ENCODE measurements at places on chromosomes 7 and 10.

GRCh38 chr10:97176226-97176625, 9.5 kb downstream of the SLIT1 start:
- no peak for DNase-seq

DNA sequence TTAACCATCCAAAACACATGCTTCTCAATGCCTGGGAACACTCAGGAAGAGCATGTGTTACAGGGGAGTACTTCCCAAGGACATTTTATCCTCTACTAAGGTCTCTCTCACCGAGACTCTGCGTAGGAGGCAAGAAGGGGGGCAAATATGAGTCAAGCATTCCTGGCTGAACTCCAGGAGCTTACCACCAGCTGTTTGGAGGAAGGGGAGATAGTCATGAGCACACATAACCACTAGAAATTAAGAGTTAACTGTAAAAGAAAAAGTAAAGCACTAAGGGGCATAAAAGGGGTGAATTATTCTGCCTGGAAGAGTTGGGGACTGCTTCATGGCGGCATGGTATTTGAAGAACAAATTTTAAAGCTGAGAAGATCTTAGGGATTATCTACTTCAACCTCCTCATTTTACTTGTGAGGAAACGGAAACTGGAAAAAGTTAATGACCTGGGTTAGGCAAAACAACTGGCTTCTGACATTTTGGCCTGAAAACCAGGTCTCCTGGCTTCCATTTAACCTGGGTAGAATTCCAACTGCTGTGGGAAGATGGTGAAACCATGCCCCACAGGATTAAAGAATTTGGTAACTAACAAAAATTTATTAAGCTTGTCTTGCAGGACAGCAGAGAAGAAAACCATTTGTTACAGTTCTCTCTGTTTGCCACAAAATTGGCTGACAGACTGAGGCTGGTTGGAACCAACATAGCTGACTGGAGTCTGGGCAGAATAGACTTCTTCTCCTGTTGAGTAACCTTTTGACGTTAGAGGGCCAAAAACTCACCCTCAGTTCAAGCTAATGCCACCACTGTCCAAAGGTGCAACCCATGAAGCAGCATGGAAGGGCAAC, 85.5 kb downstream of the SLC25A13 start:
- no peak for DNase-seq

DNA sequence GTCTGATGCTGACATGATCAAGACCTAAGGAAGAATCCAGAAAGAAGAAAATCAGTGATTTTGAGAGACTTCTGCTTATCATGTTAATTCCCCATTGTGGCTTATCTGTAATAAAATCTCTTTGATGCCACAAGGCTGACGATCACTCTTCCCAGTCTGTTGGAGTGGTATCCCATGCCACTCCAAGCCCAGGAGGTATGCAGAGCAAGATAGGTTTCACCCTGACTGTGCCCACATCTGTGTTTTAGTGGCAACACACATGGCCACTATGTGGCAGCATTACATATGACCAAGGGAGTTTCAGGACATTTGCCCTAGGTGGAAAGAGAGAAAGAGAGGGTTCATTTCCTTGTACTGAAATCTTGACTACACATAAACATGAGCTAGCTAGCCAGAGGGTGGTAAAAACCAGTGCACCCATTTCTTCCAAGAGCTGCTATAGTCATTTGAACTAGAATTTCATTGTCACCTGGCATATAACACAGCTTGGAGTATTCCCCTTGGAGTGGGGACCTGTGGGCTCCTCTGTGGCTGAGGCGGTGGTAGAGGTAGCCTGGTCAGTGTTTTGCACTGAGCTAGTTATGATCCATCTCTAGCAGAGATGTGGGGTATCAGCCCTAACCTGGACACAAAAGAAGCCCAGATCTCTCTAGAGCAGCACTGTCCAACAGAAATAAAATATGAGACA, 20.8 kb downstream of the LAMB4 start:
- no peak for DNase-seq

DNA sequence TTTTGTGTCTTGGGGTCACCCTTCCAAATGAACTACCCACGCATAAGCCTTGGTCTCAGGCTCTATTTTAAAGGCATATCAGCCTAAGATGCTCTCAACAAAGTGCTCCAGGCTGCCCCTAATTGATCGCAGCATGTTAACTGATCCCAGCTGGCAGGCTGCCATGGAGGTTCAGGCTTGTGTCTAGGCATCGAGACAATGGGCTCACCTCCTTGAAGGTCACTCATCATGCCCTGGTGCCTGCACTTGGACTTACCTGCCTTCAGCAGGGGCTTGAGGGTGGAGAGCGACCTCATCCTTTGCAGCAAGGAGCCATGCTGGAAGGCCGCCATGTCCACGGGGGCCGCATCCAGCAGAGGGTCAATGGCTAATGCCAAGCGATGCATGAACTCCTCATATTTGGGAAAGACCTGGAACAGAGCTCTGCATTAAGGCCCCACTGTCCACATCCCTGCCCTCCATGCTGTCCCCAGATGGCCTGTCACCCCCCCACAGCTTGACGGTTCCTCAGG, 17.8 kb downstream of the PYROXD2 start:
- no peak for DNase-seq

DNA sequence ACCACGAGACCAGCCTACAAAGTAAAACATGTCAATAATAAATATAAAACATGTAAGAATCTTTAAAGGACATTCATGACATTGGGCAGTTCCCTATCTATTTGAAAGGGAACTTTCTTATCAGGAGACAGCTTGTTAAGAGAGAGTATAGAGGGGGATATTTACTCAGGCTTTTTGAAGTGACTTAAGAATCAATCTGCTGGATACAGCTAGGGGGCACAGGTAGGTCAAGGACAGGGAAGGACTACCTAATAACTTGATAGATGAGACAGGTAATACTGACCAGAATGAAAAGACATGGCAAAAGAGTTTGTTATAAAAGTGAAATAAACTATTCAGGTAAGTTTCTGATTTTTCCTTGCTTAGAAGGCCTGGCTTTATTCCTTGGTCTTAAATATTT, 21.8 kb upstream of the LRRD1 start:
- no peak for DNase-seq

- DNase-seq: peak; percentile 4
These were observed 99.8 kb downstream of the GSAP start for GRCh38 chr7:77316219-77316978.
